Foreskin keratinocyte (primary cell): ENCODE measurements at places on chromosomes 4 and X. TPM values are rescaled to one million over a fixed set of nuclear protein-coding genes. Genes with fewer than 3 reads are reported as not detected.

Gene DEFB131A
- total RNA-seq: not detected in 2 replicates

DNA sequence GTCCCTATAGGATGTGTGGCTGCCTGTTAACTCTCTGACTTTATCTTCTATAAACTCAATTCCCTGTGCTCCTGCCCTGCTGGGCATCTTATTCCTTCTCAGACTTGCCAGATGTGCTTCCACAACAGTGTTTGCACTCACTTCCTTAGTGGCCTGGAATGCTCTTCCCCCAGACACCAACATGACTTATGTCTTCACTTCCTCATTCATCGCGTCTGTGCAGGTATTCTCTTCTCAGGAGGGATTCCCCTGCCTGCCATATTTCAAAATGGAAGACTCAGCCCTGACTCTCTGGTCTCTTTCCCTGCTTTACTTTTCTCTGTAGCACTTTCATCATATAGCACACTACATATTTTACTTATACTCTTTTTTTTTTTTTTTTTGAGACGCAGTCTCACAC is 344.0 kb downstream of the CENPC start:
- no peak for DNase-seq

- DNase-seq: peak; percentile 28
These were observed at the start of gene GASK1B for GRCh38 chr4:158172261-158173258. TSS of gene GASK1B (minus strand) at chr4:158173025. CDS start at chr4:158171375, 1,650 bp downstream.

DNA sequence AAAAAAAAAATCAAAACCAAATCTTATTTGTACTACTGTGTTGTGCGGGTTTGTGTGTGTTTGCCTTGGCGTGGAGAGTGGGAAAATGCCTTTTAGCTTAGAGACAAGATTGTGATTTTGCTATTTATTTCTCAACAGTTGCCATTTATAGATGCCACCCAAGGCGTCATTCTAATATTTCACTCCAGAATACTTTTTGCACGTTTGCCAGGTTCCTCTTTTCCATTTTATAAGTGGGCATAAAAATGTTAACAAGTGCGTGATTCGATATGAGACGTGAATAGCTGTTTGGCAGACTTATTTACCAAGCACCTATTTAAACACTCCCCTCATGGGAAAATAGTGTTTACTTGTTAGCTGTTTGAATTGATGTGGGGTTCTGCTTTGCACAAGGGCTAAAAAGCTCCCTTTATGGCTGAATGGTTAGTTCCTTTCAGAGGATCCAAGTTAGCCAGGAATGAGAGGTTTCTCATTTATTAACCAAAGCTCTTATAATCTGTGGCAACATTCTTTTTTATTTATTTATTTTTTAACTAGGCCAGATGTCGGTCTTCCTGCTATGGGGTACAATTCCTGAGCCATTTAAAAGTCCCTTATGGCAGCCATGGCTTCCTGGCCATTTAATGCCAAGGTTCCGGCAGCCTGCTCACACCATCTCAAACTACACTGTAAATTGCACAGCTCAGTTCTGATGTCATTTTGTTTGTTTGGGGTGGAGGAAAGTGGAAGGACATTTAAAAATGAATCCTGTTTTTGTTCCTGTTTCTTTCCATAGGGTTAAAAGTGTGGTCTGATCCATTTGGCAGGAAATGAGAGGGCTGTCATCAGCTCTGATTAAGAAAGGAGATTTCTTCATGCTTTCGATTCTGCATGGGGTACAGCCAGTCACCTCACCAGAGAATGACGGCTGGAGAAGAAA is 14.6 kb downstream of the SMIM20 start:
- no peak for DNase-seq

DNA sequence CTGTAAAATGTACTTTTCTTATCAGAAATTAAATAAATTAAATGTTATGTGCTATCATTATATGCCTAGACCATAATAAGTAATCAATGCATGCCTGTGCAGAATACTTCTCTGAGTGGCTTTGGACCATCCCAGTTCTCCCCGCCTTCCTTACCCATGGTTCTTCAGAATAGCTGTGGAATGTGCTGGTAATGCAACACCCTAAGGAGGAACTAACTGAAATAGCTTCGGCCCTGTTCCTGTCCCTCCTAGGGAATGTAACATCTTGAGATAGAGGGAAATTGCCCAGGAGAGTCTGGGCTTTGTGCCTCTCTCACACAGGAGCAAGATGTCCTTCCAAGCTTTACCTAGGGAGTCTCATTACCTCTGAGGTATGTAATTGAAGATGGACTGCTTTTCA is 693.6 kb upstream of the HS3ST1 start:
- DNase-seq: no peak

DNA sequence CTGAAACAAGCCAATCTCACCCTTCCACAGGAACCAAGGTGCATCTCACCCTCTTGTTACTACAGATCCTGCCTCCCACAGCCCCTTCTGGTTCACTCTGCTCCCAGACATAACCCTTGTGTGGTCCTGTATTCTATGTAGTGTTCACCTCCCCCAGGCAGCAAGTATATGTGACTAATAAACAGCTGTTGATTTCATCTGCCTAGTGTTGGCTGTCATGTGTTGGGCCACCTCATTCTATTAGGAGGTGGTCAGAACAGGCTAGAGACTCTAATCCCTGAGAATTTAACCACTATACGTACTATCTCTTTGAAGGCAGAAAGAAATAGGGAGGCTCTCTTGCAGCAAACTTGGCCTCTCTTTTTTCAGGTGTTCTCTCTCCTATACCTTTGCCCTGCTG is 134.3 kb upstream of the RPL34 start:
- DNase-seq: no peak

DNA sequence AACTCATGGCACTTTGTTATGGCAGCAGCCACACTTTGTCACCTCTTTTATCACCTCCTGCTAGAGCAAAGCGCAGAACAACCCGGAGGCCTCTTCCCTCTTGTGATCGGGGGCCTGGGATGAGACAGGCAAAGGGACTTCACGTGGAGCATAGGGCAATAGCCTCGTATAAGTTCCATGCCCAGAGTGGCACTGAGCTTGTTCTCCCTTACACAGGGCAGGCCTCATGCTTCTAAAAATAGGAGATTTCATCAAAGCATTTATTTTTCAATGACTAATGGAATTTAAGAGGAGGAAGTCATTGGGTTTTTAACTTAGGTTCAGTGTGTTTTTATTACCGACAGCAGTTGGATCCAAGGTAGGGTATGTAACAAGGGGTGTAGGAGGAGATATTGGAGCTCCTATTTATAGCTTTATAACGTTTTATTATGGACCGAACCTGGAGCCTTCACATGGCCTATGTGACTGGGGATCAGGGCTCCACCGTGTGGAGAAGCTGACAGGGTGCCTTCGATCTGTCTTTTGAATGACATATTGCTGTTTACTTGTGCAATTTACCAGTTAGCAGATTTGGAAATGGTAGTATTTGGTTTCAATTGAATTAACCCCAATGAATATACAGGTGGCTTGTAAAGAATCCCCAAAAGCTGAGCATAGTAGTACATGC is 93.8 kb downstream of the SLC2A9 start:
- DNase-seq: no peak

DNA sequence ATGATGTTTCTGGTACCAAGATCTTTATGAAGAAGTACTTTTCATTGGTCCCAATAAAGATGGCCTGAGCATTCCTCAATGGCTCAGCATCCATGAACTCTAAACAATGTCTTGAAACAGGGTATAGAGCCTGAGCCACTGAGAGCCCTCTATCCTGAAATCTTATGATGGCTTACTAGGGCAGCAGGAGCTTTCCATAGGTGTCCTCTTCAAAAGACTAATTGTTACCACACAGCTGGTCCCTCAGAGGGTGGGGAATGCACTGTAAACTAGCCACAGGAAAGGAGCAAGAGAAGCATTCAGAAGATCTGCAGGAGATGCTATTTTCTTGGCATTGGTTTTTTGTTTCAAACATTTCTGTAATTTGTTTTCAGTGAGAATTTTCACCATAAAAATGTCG is 5.6 kb upstream of the BANK1 start:
- no peak for DNase-seq

- peak; percentile 71 for DNase-seq
These were observed 34.9 kb downstream of the ELOVL6 start for GRCh38 chr4:110163327-110164069.

- peak; percentile 52 for DNase-seq
These were observed 911.5 kb downstream of the GLUD2 start for GRCh38 chrX:121958886-121959285.

Gene LRP2BP
- 0.14 and 0.24 TPM in 2 replicates for total RNA-seq

- no peak for DNase-seq
These were observed 200.6 kb downstream of the APBB2 start for GRCh38 chr4:41013746-41014145.

Gene P2RY4
- not detected in 2 replicates for total RNA-seq

- peak; percentile 15 for DNase-seq
These were observed 131.3 kb upstream of the AP1S2 start for GRCh38 chrX:15985937-15986336.

Gene ASB5
- not detected in 2 replicates for total RNA-seq

Gene ADH1C
- not detected in 2 replicates for total RNA-seq

Gene BMP3
- total RNA-seq: not detected in 2 replicates

GRCh38 chr4:6049278-6049677 is 31.0 kb upstream of the C4orf50 start:
- DNase-seq: no peak

DNA sequence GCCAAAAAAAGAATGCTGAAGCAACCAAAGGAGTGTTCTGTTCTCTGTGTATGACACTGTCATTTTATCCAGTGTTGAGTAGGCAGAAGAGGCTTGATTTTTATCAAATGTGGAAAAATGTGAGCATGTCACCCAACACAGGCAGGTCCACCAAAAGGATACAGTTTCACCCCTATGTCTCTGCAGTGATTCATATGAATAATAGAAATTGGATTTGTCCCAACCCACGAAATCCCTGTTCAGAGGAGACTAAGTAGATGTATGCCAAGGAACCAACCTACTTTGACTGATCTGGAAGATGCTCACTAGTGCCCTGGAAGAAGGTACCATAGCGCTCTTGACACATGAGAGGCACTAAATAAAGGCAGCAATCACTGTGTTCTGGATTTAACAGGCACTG is 72.5 kb downstream of the FGF13 start:
- DNase-seq: no peak

- peak; percentile 24 for DNase-seq
These were observed 17.1 kb upstream of the BMP15 start for GRCh38 chrX:50893466-50893865.

- peak; percentile 8 for DNase-seq
These were observed 3.8 kb upstream of the CENPC start for GRCh38 chr4:67549123-67549522.

DNA sequence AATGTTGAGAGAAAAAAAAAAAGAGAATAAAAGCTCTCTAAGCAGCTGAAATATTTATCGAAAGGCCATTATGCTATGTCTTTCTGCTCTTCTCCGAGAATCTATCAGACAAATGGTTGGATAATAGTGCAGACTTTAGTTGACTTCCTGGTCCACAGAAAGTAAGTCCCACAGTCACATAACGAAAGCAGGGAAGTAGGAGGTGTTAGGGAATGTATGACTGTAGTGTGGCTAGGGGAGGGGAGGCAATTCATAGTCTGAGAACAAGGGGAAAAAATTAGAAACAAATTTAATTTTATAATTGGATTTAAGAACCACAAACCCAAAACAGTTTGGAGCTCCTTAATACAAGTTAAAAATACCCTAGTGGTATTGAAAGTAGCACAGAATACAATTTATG is 79.7 kb upstream of the VEGFC start:
- DNase-seq: no peak

- DNase-seq: no peak
These were observed 133.5 kb upstream of the NDST3 start for GRCh38 chr4:117900832-117901231.

GRCh38 chrX:21374994-21375707 is 933 bp downstream of the CNKSR2 start:
- no peak for DNase-seq

DNA sequence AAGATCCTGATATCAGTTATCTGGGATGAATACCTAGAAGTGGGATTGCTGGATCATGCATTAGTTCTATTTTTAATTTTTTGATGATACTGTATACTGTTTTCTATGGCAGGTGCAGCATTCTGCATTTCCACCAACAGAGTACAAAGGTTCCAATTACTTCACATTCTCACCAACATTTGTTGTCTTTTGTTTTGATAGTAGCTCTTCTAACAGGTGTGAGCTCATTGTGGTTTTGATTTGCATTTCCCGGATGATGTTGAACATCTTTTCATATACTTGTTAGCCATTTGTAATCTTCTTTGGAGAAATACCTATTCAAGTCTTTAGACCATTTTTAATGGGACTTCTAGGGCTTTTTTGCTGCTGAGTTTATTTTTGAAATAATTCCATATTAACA is 139.2 kb upstream of the AMOT start:
- no peak for DNase-seq

DNA sequence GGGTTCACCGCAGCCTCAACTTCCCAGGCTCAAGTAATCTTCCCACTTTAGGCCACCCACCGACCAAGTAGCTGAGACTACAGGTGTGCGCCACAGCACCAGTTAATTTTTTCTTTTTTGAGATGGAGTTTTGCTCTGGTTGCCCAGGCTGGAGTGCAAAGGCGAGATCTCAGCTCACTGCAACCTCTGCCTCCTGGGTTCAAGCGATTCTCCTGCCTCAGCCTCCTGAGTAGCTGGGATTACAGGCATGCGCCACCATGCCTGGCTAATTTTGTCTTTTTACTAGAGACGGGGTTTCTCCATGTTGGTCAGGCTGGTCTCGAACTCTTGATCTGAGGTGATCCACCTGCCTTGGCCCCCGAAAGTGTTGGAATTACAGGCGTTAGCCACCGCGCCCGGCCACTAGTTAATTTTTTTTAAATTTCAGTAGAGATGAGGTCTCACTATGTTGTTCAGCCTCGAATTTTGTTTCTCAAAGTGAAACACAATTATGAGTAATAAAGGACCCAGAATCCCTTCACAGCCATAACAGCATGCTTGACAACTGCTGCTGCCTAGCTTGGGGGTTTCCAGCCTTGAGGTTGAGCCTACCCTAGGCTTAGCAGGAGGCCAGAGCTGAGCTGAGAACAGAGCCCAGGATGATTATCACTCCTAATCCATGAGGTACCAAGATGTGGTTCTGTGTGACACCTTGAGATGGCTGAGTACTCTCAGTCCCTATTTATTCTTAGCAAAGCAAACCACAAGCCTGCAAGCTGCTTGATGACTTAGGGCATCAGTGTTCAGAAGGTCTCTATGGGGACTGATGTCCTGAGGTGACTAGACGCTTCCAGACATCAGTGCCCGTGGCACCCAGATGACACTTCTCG is 41.6 kb upstream of the NKRF start:
- no peak for DNase-seq
